Tibial nerve (tissue), 4 donors: ENCODE measurements at places on chromosomes 7 and 10. TPM values are rescaled to one million over a fixed set of nuclear protein-coding genes. Genes with fewer than 3 reads are reported as not detected.

GRCh38 chr7:129865093-129865924 is 87.5 kb downstream of the UBE2H start:
- no peaks in the 10 kb centered on the region for H3K36me3 ChIP-seq
- no peak for DNase-seq
- H3K4me1 ChIP-seq, result peaks cover 25% of the 10 kb centered on the region

- no peak for DNase-seq
- H3K4me1 ChIP-seq, result no peaks in the 10 kb centered on the region
- no peak overlapping the region for H3K4me3 ChIP-seq
Measured at GRCh38 chr7:44415510-44415909, 74.9 kb downstream of the NUDCD3 start.

Gene GSTO1
- total RNA-seq, result 84.6 TPM

DNA sequence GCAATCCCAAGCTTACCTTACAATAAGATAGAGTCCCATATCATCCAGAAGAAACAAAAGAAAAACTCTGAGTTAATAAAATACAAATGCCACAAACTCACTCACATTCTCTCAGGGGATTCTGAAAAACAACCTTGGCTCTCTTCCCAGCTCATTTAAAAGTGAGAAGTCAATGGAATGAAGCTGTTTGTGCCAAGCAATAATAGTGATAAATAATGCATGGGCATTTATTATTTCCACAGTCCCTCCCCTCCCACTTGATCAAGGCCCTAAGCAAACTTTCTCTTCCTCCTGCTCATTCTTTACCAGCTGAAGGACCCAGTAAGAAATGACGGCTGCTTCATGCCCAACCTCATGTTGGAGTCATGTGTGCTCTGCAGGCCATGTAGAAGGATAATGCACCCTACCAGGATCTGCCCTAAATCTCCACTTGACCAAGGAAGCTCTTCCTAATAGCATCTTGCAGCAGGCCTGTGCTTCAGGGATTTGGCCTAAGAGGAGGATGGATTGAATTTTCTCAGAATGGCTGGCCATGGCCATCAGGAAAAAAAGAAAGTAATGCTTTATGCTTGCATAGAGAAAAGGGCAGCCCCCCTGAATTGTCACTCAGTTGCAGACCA is 451.3 kb downstream of the GPAM start:
- no peak overlapping the region for H3K4me3 ChIP-seq
- no peaks in the 10 kb centered on the region for H3K4me1 ChIP-seq
- no peaks in the 10 kb centered on the region for H3K36me3 ChIP-seq
- no peaks in the 10 kb centered on the region for H3K27me3 ChIP-seq
- no peak overlapping the region for H3K27ac ChIP-seq
- DNase-seq, result no peak

GRCh38 chr10:74903491-74903890 is 77.1 kb downstream of the KAT6B start:
- no peaks in the 10 kb centered on the region for H3K27me3 ChIP-seq
- DNase-seq, result no peak
- H3K36me3 ChIP-seq, result no peaks in the 10 kb centered on the region
- H3K4me3 ChIP-seq, result no peak overlapping the region
- no peak overlapping the region for H3K27ac ChIP-seq

DNA sequence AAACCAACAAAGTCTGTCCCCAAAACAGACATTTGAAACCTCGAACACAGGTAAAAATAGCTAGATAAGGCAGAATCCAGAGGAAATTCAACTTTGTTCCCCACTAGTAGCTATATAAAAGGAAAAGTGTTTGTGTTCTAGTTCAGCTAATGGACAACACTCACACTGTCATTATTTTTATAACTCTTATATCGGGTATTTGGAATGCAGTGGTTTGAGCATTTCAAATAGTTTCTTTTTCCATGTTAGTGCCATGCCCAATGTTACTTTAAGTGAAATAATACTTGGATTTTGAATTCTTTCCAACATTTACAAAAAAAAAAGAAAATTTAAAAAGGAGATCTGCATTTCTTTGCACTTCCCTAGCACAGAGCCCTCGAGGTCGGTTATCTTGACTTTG is 213.6 kb downstream of the DOCK4 start:
- H3K27ac ChIP-seq, result no peak overlapping the region
- H3K4me1 ChIP-seq, result no peaks in the 10 kb centered on the region
- H3K27me3 ChIP-seq, result no peaks in the 10 kb centered on the region
- H3K4me3 ChIP-seq, result no peak overlapping the region
- DNase-seq, result no peak

Gene KNDC1
- 5.7 TPM for total RNA-seq

Gene TMEM72
- total RNA-seq, result not detected

Gene LRIT1
- total RNA-seq, result not detected

DNA sequence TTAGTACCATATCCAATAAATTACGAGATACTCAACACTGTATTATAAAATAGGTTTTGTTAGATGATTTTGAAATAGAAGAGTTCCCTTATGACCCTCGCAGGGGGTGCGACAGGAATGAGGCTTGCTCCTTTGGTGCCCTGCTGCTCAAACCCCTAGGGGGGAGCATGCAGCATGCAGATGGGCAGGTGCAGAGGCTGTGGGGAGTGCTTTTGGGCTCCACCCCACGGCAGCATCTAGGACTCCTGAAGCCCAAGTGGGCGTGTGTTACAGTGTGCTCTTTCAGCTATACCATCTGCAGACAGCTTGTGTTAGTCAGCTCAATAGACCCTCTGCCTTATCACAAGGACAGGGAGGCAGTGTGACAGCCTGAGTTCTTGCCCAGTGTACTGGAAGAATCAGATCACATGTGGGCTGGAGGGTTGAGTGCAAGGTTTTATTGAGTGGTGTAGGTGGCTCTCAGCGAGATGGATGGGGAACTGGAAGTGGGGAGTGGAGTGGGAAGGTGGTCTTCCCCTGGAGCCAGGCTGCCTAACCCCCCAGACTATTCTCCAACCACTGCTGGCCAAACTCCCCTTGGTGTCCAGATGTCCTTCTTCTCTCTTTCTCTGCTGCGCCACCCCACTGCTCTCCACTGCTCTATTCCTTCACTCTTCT is 3.1 kb upstream of the MRC1 start:
- no peaks in the 10 kb centered on the region for H3K4me1 ChIP-seq
- DNase-seq, result no peak
- H3K36me3 ChIP-seq, result no peaks in the 10 kb centered on the region
- H3K4me3 ChIP-seq, result no peak overlapping the region
- no peaks in the 10 kb centered on the region for H3K27me3 ChIP-seq

- no peaks in the 10 kb centered on the region for H3K27me3 ChIP-seq
- no peak for DNase-seq
- H3K27ac ChIP-seq, result no peak overlapping the region
- no peak overlapping the region for H3K4me3 ChIP-seq
- no peaks in the 10 kb centered on the region for H3K4me1 ChIP-seq
Measured at GRCh38 chr7:114939484-114940097, 17.7 kb downstream of the MDFIC start.

DNA sequence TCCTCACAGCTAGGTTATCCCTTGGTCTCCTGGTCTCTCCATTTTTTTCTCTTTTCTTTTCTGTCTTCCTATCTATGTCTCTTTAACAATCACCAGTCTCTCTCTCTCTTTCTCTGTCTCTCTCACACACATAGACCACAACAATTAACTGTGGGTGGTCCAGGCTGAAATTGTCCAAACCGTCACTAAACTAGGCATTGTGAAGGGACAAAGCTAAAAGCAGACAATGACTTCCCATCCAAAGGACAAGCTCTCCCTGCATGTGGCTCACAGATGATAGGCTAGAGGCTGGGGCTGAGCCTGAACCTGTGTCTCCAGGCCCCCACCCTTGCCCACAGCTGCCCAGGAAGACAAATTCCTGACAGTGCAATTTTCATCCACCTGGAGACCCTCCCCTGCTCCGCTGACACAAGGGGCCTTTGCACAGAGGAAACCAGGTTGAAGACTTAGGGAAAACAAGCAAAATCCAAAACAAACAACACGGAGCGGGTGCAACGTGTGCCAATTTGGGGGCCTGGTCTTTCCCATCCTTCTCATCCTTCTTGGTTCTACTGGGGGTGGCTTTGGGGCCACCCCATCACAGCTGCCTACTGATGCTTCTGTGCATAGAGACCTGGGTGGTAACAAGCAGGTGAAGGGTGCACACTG is 755.4 kb downstream of the GRID1 start:
- H3K4me3 ChIP-seq, result no peak overlapping the region
- no peaks in the 10 kb centered on the region for H3K4me1 ChIP-seq
- no peaks in the 10 kb centered on the region for H3K36me3 ChIP-seq

- DNase-seq, result no peak
- no peaks in the 10 kb centered on the region for H3K27me3 ChIP-seq
- no peaks in the 10 kb centered on the region for H3K4me1 ChIP-seq
- no peak overlapping the region for H3K27ac ChIP-seq
- H3K36me3 ChIP-seq, result no peaks in the 10 kb centered on the region
Measured at GRCh38 chr7:14717816-14718215, 184.7 kb downstream of the DGKB start.

Gene INA
- total RNA-seq, result not detected

GRCh38 chr7:148356303-148356702 is 234.3 kb upstream of the C7orf33 start:
- no peak overlapping the region for H3K4me3 ChIP-seq
- no peaks in the 10 kb centered on the region for H3K27me3 ChIP-seq
- DNase-seq, result no peak
- H3K27ac ChIP-seq, result no peak overlapping the region
- no peaks in the 10 kb centered on the region for H3K4me1 ChIP-seq

- no peak overlapping the region for H3K27ac ChIP-seq
- no peaks in the 10 kb centered on the region for H3K27me3 ChIP-seq
- no peak for DNase-seq
- no peaks in the 10 kb centered on the region for H3K4me1 ChIP-seq
- peaks cover 6% of the 10 kb centered on the region for H3K36me3 ChIP-seq
- H3K4me3 ChIP-seq, result no peak overlapping the region
Measured at GRCh38 chr10:34389801-34390200, 425.3 kb downstream of the PARD3 start.

DNA sequence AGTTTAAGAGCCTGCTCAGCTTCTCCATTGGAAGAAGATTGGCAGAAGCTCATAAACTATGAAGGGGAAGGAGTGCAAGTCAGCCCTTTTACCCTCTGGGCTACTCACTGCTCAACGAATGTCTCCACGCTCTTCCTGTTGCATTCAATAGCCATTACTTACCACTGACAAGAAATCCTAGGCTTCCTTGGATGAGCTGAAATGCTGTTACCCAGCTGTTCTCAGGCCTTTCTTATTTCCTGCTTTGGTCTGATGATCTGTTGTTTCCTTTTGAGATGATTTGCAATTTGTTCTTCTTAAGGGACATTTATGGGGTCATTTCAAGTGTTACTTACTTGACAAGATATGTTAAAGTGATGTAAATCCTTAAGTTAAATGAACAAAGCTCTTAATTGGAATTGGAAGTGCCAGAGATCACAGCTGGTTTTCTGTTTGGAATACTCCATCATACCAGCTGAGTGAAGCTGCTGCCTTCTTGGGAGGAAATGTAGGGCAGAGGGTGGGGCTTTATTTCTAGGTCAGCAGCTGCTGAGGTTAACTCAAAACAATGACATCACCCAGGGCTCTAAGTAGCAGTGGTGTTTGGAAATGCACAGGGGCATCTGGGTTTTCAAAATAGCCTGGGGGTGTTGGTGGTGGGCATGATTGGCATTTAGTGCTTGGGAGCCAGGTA is 170.0 kb downstream of the PRKCQ start:
- H3K4me1 ChIP-seq, result no peaks in the 10 kb centered on the region
- H3K27me3 ChIP-seq, result no peaks in the 10 kb centered on the region
- no peak overlapping the region for H3K27ac ChIP-seq
- H3K36me3 ChIP-seq, result no peaks in the 10 kb centered on the region
- DNase-seq, result no peak
